CD4-positive, alpha-beta T cell treated with Interleukin-6 for 4 hours (primary cell): ENCODE measurements at places on chromosomes 3 and 15.

- DNase-seq, result peak; percentile 40
These were observed 27.6 kb downstream of the GNB5 start for GRCh38 chr15:52163321-52164190.

GRCh38 chr3:177463863-177464262 lies 266.6 kb upstream of the TBL1XR1 start:
- no peak for DNase-seq

GRCh38 chr3:79236496-79236895 lies 531.3 kb downstream of the ROBO1 start:
- DNase-seq, result no peak

GRCh38 chr15:88987934-88988671 lies 74.9 kb upstream of the MFGE8 start:
- no peak for DNase-seq

- no peak for DNase-seq
These were observed 9.4 kb upstream of the MED12L start for GRCh38 chr3:151075869-151076562.

- DNase-seq, result no peak
These were observed 23.1 kb downstream of the TNFAIP8L3 start for GRCh38 chr15:51071578-51071977.
